ENCODE measurements at places on chromosomes 1 and 21. TPM values are rescaled to one million over a fixed set of nuclear protein-coding genes. Genes with fewer than 3 reads are reported as not detected.

- DNase-seq: no peak
Observed at GRCh38 chr1:45282351-45282750, 44.3 kb upstream of the HPDL start.

DNA sequence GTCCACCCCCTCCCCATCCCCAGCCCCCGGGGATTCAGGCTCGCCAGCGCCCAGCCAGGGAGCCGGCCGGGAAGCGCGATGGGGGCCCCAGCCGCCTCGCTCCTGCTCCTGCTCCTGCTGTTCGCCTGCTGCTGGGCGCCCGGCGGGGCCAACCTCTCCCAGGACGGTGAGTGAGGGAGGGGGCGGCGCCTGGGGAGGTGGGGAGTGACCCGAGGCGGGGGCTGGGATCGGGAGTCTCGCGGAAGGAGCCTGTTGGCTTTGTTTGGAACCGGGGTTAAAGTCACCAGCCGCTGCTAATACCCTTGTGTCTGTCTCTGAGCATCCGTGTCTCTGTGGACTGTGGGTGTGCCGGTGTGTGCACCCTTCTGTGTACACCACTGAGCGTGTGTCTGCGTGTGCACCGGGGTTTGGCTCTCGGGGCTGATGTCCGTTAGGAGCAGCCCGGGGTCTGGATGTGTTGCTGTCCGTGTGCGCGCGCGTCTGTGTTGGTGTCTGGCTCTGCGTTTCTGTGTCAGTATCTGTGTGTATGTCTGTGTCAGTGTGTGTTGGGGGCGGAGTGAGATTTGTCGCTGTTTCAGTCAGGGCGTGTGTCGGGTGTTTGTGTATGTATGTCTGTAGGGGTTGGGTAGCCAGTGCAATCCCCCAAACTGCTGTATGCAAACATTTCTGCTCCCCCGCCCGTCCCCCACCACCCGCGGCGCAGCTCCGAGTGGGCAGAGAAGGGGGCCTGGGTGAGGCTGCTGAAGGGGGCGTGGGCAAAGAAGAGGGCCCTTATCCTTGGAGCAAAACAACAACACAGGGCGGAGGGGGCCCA lies 480 bp downstream of the CADM3 start:
- no peak for DNase-seq

- DNase-seq: no peak
Observed at GRCh38 chr1:48044311-48044710, 47.1 kb upstream of the TRABD2B start.

The GOLT1A gene
- polyA plus RNA-seq: not detected
